ENCODE measurements at places on chromosomes 16 and 17.

DNA sequence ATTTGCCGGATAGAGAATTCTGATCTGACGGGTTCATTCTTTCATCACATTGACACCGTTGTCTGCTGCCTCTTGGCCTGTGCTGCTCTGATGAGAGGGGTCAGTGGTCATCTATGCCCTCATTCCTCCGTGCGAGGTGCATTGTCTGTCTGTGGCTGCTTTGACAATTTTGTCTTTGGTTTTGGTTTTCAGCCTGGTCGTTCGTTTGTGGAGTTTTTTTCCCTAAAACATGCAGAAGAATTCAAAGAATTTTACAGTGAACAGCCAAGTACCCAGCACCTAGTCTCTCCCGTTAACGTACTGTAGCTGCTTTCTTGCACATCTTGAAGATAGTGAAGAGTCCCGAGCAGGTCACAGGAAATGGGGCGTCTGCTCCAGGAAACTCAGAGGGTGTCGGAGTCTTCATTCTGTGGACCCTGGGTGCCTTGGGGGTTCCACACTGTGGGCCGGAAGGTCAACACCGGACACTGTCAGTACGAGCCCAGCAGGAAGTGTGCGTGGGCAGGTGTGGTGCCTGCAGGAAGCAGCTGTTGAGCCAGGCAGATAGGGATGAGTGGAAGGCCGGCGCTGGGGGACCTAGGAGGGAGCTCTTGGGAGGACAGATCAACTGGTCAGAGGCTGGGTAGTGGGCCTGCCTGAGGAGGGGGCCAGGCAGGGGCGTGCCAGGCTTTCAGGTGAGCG, 28.2 kb downstream of the CRAMP1 start:
- no peak for DNase-seq

- DNase-seq, result no peak
Measured at GRCh38 chr16:57178196-57178595, 7.6 kb downstream of the PSME3IP1 start.

- DNase-seq, result peak; percentile 43
Measured at GRCh38 chr16:85416228-85417109, 196.7 kb upstream of the GSE1 start.

- no peak for DNase-seq
Measured at GRCh38 chr16:49456763-49457162, 83.2 kb downstream of the C16orf78 start.

- no peak for DNase-seq
Measured at GRCh38 chr17:4540687-4541327, 14.4 kb downstream of the MYBBP1A start.

- no peak for DNase-seq
Measured at GRCh38 chr17:39071573-39071972, 79.9 kb downstream of the PLXDC1 start.

DNA sequence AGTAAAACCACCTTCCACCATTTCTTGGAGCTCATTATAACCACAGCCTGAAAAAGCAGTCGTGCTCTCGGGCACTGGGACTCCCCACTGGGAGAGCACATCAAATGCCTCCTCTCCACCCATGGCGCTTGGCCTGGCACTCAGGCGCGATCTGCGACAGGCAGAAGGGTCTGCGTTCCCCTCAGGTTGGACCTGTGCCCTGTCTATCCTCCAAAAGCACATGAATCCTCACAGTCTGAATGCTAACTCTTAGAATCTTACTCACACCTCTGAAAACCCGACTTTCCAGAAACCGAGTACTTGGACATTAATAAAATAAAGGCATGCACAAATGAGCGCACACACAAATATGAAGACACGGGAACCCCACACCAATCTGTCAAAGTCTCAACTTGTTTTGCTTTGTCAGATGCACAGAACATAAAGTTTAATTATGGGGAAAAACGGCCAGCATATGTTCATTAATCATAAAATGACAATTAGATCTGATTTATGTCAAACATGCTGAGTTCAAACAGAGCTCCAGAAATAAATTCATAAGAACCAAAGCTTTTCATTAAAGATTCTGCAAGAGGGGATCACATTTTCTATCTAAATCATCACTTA, 20.5 kb upstream of the FAAP100 start:
- DNase-seq, result no peak

GRCh38 chr16:86994215-86994614, 323.0 kb downstream of the C16orf95 start:
- no peak for DNase-seq

DNA sequence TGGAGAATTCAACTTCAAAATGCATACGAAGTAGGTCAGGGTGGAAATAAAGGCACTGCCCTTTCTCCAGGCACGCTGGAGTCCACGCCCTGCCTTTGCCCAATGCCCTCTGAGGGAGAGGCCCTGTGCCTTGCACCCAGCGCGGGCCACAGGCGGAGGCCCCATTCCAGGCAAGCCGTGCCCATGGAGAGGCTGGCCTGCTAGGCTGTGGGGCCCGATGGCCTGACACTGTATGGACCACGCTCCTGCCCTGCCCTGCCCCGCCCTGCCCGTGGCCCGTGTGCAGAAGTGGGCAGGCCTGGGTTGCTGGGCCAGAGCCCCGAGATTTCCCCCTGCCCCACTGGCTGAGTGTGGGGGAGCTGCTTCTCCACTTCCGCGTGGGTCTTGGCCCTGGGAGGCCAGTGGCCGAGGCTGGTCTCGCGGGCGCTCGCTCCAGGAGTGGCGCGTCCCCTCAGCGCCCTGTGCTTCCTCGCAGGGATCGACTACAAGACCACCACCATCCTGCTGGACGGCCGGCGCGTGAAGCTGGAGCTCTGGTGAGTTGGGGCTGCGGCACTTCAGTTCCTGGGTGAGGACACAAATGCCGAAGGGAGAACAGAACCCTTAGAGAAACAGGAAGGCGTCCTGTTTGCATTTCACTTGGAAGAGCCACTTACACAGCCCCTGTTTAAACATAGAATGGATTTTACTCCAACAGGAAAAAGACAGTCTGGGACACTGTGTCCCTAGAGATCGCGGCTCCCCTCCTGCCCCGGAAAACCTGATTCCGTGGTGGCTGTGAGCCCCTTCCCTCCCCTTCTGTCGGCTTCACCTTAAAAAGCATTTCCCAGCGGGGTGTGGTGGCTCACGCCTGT, 13.8 kb upstream of the WFIKKN1 start:
- DNase-seq, result no peak
